ENCODE measurements at places on chromosomes 3 and 15.

DNA sequence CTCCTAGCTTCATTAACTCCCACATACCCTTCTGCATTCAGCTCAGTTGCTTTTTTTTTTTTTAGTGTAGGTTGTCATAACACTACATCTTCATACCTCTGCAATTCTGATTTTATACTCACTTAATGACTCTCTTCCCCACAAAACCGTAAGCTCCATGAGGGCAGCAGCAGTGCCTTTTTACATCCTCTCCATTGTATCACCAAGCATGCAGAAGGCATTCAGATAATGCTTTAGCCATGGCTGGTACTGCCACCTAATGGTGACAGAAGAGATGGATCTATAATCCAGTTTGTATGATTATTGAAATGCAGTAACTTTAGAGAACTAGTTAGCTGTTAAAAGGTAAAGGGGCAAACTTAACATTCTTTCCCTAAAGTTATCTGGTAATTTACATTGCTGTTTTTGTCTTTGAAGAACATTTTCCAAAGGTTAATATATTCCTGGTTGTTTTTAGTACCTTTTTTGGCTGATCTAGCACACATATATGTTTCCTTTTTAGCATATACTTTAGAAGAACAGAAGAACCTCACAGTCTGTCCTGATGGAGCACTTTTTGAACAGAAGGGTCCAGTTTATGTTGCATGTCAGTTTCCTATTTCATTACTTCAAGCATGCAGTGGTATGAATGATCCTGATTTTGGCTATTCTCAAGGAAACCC, 36.8 kb downstream of the ATP1B3 start:
- peak; percentile 55 for DNase-seq

DNA sequence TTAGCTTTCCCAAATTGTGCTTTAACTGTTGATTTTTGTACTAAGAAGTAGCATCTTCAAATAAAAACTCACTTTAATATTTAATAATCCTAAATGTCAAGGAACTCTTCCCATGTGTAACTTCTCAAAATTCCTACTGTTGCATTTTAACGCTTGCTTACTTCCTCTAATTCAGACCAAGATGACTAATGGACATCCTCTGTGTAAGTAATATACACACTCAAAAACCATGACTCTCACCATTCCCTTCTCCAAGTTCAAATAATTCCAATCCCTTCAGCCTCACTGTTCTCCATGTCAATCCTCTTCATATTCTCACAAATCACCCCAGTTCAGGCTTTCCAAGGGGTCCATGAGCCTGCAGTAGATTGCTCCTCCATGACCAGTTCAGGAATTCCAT, 13.0 kb downstream of the MRPL46 start:
- DNase-seq = no peak

GRCh38 chr3:127235706-127236105, 42.8 kb downstream of the PRR23E start:
- no peak for DNase-seq

- no peak for DNase-seq
These were observed 60.0 kb upstream of the IL12A start for GRCh38 chr3:159928666-159929065.

DNA sequence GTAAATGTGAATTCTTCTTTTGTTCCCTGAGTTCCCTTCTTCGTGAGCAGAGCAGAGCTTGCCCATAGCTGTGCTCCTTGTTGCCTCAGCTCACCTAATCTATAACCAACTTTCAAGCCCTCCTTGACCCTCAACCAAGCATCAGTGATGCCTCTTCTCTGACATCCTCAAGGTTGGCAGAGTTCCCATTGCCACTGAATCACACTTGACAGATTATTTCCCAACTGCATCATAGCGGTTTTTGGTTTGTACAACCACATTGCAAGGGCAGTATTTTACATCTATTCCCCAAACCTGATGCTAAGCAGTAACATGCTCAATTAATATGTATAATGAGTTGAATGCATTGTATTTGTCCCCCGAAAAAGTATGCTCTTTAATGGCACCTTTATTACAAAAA, 133.0 kb upstream of the SNTN start:
- no peak for DNase-seq

DNA sequence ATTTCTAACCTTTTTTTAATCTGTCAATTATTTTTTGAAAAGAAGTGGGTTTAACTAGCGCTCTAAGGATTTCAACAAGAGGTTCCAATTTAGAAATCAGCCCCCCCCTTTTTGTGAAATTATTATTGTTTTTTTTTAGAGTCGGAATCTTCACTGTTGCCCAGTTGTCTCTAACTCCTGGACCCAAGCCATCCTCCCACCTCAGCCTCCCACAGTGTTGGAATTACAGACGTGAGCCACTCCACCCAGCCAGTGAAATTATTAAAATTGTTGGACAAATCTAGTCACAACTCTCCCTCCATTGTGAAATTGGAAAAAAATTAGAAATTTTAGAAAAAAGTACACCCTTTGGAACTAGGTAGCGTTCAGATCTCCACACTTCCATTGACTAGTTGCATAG, 2.5 kb downstream of the AKAP13 start:
- no peak for DNase-seq

DNA sequence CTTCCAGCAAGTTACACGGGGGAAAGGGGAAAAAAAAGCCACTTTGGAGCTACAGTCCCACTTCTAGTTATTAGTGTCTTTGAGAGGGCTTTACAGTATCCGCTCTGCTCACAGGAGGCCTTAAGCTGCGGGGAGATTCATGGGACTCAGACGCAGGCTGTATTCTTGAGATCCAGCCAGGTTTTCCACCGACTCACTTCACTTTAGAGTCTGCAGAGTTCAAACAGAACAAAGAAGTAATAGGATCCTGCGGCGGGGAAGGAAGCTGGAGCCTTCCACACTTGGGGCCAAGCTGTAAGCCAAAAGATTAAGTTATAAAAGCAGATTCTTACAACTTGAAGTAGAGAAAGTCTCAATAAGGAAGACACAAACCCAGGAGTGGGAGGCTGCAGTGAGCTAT, 60.2 kb upstream of the FAM174B start:
- no peak for DNase-seq

DNA sequence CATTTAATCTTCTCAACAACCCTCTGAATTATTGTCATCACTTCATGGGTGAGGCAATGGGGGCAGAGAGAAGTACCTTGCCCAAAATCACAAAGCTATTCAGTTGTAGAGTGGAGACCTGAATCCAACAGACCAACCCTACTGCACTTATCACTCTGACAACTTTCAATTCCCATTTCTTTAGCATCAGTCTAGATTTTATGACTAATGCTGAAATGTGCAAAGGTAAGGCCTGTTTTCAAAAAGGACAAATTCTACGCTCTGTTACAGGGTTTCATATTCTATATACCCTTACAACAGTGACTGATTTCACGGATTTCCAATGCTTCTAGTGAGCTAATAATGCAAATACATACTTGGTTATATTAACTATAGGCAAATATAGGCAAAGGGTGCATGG, 286.0 kb downstream of the ADAMTS17 start:
- DNase-seq = no peak

- DNase-seq = peak; percentile 69
These were observed 41.8 kb downstream of the ITGA11 start for GRCh38 chr15:68389936-68390817.

- DNase-seq = no peak
These were observed 6.0 kb downstream of the WNT5A start for GRCh38 chr3:55480911-55481743.

DNA sequence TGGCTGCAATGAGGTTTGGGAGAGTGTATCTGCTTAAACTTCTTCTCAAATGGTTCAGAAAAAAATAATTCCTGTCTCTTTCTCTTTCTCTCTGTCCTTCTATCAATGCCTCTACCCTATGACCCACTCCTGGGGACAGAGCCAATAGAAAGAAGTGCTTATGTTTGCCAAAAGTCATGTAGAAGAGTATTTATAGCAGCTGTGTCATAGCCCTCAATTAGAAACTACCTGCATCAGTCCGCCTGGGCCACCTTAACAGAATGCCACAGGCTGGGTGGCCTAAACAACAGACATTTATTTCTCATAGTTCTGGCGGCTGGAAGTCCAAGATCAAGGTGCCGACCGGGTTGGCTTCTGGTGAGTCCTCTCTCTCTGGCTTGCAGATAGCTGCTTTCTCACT, 92.5 kb downstream of the HMG20A start:
- DNase-seq = no peak

GRCh38 chr3:123672429-123673146, 87.7 kb upstream of the HACD2 start:
- DNase-seq = no peak

DNA sequence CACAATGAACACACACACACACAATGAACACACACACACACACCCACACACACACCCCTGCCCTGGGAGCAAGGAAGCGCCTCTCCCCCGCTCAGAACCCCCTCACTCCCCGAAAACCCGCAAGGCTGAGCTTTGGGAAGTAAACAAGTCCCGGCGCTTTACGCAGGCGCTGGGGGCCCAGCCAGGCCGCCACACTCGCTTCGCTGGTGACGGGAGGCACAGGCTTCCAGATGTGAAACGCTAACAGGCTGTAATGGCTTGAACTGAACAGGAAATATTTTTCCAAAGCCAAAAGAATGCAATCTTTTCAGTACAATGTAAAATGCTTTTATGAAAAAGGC, 122.7 kb upstream of the IGF1R start:
- no peak for DNase-seq

GRCh38 chr3:192843723-192844485, 73.8 kb downstream of the MB21D2 start:
- no peak for DNase-seq

GRCh38 chr3:112734171-112734570, 93.2 kb upstream of the CCDC80 start:
- no peak for DNase-seq

DNA sequence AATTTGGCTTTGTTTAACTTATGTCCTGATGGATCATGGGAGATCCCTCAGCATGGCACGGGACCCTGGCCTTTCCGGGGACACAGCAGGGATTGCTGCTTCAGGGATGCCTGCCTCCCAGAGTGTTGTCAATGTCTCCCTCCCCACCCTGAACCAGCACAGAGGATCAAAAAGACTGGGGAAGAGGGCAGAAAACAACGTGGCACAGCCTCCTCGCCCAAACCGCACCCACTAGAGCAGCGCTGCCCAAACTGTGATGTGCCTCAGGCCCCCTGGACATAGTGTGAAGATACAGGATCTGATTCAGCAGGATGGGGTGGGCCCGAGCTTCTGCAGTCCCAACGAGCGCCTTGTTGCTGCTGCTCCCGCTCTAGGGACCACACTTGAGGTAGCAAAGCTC, 34.5 kb downstream of the SLC6A20 start:
- no peak for DNase-seq

DNA sequence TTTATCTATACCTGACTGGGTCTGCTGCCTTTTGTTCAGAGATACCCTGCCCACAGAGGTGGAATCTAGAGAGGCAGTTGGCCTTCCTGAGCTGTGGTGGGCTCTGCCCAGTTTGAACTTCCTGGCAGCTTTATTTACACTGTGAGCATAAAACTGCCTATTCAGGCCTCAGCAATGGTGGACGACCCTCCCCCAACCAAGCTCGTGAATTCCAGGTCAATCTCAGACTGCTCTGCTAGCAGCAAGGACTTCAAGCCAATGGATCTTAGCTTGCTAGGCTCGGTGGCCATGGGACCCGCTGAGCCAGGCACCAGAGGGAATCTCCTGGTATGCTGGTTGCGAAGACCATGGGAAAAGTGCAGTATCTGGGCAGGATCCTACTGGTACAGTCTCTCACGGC, 270.2 kb downstream of the CADM2 start:
- DNase-seq = no peak

GRCh38 chr3:178147001-178147400, 389.2 kb upstream of the KCNMB2 start:
- no peak for DNase-seq

GRCh38 chr15:73349191-73349590, 19.6 kb downstream of the HCN4 start:
- DNase-seq = no peak

DNA sequence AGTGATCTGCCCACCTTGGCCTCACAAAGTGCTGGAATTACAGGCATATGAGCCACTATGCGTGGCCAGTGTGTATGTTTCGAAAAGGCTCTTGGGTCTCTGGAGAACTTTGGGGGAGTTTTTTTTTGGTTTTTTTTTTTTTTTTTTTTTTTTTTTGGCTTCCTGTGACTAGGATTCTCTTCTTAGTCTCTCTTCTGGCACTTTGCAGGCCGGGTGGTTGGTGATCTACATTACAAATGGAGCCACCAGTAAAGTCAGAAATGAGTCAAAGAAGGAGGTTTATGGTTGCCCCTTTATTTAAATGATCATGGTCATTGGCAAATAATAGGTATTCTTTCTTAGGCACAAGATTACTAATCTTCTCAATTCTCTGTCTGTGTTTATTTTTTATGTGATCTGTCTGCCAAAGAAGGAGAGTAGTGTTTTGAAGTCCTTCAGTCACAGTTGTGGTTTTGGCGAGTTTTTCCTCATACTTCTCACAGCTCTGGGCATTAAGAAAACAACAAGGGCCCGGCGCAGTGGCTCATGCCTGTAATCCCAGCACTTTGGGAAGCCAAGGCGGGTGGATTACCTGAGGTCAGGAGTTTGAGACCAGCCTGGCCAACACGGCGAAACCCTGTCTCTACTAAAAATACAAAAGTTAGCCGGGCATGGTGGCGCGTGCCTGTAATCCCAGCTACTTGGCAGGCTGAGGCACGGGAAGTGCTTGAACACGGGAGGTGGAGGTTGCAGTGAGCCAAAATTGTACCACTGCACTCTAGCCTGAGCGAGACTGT, 38.3 kb downstream of the PDE8A start:
- DNase-seq = no peak

DNA sequence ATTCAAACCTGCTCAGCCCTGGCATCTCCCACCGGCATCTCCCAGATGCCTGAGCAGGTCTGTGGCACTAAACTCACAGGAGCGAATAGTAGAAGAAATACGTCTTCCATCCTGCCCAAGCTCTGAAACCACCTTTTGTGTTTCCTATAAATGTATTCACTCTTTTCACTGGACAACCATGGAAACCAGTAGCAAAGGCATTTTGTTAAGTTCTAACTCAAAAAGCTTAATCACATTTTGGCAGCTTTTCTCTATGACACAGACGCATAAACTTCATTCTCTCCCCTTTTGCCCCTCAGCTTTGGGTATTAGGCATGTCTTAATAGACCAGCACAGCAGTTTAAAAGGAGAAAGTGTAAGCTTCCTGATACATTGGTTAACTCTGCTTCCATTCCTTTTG, 24.5 kb upstream of the ARNT2 start:
- no peak for DNase-seq

- DNase-seq = no peak
These were observed 124.9 kb downstream of the WDR72 start for GRCh38 chr15:53634517-53635106.

Data from HL-60 (cell line).